ENCODE measurements at places on chromosomes 7 and 10.

GRCh38 chr7:94298943-94299342, 95.8 kb upstream of the COL1A2 start:
- no peak for DNase-seq

DNA sequence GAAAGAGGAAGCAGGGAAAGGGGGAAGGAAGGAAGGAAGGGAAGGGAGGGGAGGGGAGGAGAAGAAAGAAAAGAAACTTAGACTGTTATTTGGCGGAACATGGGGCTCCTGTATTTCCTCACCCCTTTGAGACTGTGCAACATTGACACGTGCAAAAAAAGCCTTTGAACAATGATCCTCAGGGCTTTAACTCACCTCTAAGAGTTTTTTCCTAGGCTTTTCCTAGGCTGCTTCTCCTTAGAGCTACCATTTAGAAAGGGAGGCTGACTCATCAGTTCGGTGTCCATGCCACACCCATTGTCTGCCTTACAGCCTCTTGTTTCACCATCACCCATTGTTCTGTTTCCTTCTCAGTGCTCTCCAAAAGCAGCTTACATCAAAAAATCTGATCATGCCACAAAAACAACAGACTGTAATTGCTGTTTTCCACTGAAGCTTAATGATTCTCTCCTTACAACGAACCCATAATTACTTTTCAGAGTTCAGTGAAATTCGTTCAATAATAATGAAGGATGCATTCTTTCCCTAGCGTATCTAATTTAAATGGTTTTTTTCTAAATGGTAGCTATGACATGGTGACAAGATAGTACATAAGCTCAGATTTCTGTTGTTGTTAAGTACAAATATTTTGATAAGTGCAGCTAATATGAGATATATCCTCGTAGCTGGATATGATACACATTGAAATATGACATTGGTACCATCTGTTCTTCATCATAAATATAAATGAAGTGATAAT, 90.8 kb downstream of the PRLHR start:
- DNase-seq, result no peak

DNA sequence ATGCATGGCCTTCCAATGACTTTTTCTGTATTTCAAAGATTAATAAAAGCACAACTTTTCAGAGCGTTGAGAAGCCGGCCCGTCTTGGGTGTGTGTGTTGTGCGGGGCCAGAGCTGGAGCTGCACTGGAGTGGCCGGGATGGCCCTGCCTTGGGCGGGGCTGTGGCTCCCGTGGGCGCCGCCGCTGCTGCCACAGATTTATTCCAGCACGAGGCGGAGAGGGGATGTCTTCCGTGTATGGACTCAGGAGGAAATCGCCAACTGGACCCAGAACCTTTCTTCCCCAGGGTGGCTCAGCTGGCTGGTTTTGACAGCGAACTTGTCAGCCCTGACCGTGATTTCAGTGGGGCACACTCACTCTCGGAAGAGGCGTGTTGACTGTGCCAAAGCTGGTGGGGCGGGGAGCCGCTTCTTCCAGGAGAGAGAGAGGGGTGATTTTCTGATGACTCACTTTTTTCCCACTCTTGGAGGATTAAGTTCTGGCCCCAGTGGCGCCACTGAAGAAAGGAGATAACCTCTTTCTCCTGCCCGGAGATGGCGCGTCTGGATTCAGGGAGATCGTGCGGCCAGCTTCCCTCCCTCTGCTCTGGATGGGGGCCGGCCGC, 72.4 kb downstream of the DNAJB6 start:
- DNase-seq, result no peak

- no peak for DNase-seq
Observed at GRCh38 chr7:104039363-104039762, 49.9 kb upstream of the RELN start.

GRCh38 chr7:123558289-123558874, 764 bp upstream of the NDUFA5 start:
- DNase-seq, result no peak

DNA sequence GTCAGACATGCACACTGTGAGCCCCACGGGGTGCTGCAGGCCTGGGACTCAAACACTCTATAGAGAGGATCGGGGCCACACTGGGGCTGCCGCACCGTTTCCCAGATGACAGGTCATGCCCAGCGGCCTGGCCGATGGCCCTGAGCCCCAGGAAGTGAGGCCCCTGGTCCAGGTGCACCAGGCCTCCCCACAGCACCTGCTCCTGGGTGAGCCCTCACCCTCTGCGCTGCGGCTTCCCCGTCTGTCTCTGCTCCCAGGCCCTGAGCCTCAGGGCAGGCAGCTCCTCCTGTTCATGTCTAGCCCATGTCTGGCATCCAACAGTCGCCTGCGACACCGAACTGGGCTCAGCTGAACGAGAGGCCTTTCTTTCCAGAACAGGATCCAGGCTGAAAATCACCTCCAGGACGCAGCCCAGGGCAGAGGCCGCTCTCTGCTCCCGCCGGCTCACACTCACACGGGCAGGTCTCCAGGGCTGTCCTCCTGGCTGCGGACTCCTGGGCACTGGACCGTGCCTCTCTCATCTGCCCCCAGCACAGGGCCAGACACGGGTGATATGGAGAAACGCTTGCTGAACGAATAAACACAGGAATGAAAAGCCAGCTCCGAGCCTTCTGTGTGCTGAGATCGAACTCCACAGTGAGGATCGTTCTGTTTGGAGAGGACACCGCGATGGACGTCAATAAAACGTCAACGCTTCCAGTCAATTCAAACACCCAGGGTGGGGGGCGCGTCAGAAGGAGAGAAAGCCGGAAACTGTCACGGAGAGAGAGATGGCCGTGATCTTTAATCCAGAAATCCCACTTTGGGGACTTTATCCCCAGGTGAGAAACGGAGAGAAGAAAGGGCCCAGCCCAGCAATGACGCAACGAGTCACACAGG, 202.4 kb downstream of the ELFN1 start:
- DNase-seq, result no peak

Data from caudate nucleus (tissue), 63 donors.